ENCODE measurements at places on chromosomes 3 and 15.

DNA sequence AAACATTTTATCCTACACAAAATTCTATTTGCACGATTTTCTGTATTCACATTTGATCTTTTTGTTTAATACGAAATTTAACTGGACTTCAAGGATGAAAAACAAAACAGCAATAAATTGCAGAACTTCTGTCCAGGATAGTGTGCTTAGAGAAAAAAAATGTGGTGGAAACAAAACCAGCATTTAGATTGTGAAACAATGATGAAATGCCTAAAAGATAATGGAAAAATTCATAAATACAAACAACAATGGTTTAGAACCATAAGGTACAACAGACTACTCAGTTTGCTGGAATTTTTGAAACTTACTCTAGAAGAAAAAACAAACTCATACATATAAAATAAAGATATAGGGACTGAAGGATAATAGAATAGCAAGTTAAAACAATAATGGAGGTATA lies 234.0 kb downstream of the BCHE start:
- DNase-seq = no peak

- no peak for DNase-seq
These were observed 22.0 kb upstream of the ABHD2 start for GRCh38 chr15:89066280-89066679.

DNA sequence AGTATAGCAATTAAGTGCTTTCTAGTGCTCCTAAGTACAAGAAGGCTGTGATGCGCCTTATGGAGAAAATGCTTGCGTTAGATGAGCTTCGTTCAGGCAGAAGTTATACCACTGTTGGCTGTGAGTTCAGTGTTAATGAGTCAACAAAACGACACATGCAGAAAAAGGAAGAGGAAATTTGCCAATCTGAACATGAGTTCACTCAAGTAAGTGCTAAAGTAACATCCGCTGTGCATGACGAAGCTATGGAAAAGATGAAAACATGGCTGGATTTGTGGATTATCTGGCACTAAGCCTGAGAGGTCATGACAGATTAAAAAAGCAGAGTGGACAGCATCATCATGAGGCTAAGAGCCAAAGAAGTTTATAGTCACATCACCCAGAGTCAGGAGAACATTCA lies 36.9 kb downstream of the SH3BP5 start:
- DNase-seq = no peak

- DNase-seq = no peak
These were observed 16.6 kb downstream of the DUOX1 start for GRCh38 chr15:45146405-45146804.

DNA sequence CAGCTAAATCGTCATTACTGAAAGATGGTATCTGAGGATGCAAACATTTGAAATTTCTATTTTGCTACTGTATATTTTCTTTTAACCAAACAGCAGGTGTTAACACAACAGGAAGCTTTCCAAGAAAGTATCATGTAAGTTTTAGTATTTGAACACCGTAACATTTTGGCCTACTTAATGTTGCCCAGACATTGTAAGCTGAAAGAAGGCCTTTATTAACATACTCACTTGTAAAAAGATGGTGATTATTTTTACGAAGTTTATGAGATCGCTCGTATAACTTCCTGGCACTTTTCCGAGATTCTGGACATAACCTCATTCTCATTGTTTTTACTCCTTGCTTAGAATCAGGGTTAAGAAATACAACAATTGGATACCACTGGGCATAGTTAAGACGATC lies 95.7 kb downstream of the TJP1 start:
- no peak for DNase-seq

GRCh38 chr15:58506783-58507668 lies 75.2 kb downstream of the LIPC start:
- no peak for DNase-seq

All from activated T-helper 1 cell treated with Interleukin-2 at 50 U/mL for 16 hours (primary cell).